ENCODE measurements at places on chromosomes 12 and 14. TPM values are rescaled to one million over a fixed set of nuclear protein-coding genes. Genes with fewer than 3 reads are reported as not detected.

The LTBR gene
- 1.0 TPM for total RNA-seq

The ACSM4 gene
- total RNA-seq = not detected

DNA sequence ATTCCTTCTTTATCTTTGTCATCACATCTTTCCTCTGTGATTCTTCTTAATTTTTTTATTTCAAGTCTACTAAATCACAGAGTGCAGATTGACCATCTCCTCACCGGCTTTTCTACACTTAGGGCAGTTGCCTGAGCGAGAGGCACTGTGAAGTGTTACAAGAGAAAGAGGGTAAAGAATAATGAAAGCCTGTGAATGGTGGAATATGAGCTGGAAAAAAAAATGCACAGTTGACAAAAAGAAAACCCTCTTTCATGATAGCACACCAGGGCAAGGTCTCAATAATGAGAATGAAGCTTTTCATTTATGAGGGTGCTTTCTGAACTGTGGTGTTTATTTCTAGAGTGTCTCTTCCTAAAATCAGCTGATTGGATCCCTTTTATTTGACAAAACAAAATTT is 106.2 kb upstream of the PDE3A start:
- no peak for DNase-seq

DNA sequence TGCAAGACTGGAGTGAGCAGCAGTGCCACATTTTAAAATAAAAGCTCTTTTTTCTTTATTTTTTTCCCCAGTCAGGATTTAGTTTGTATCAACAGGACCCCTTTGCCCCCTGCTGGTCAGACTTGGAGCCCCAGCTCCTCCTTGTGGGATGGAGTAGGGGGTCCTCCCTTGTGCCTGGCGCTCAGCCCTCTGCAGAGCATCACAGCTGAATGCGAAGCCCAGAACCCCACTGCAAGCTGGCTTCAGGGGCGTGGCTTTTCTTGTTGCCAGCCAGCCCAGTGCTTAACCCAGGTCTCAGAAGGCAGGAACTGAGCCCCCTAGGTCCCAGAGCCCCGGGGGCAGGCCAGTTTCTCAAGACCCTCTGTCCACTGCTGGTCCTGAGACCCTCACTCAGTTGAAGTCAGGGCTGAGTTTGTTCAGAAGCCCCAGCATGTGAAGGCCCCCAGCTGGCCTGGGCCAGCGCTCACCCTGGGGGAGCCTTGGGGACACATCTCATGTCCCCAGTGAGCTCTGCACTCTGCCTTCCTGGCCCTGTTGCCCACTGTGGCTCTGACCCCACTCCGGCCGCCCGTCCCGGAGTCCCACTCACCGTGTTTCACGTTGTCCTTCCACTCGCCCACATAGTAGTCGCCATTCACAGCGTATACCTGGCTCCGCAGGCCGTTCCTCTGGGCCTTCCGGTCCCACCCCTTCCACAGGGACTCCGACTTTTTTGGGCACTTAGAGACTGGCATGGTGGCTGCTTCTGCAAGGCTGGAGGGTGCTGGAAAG is 519 bp downstream of the MORN3 start:
- DNase-seq = peak; percentile 63

DNA sequence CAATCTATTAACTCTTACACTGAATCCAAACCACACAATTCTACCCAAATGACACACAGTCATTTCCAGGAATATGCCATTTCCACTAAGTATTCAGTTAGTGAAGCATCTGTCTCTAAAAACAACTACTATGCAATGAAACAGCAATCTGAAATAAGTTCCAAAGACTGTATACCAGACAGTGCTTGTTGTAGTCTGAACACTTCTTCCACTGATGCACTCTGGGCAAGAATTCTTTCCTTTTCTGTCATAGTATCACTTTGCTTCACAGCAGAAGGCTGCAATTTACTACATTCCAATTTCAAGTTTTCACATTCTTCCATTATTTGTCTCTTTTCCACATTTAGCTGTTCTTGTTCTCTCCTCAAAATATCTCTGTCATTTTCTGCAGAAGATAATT is 25.8 kb downstream of the TRIP11 start:
- DNase-seq = no peak

DNA sequence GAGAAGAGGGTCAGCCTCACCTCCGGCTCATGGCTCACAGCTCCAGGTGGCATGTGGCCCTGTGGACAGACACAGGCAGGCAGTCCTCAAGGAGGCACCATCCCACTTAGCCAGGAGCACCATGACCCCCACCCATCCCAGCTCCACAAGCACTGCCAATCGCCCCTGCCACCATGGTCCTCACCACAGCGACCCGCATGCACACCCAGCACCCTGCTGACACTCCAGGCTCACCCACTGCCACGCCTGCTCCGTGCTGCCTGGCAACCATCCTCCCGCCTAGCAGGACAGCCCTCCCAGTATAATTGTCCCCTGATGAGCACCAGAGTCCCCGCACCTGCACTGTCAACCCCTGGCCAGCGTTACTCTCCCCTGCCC is 50.9 kb downstream of the TRPV4 start:
- DNase-seq = no peak

- DNase-seq = no peak
Observed at GRCh38 chr14:65502676-65503124, 90.2 kb downstream of the FUT8 start.

- no peak for DNase-seq
Observed at GRCh38 chr14:68791078-68791901, 1.6 kb downstream of the ZFP36L1 start.

- DNase-seq = no peak
Observed at GRCh38 chr12:49881415-49882247, 22.1 kb downstream of the FAIM2 start.

DNA sequence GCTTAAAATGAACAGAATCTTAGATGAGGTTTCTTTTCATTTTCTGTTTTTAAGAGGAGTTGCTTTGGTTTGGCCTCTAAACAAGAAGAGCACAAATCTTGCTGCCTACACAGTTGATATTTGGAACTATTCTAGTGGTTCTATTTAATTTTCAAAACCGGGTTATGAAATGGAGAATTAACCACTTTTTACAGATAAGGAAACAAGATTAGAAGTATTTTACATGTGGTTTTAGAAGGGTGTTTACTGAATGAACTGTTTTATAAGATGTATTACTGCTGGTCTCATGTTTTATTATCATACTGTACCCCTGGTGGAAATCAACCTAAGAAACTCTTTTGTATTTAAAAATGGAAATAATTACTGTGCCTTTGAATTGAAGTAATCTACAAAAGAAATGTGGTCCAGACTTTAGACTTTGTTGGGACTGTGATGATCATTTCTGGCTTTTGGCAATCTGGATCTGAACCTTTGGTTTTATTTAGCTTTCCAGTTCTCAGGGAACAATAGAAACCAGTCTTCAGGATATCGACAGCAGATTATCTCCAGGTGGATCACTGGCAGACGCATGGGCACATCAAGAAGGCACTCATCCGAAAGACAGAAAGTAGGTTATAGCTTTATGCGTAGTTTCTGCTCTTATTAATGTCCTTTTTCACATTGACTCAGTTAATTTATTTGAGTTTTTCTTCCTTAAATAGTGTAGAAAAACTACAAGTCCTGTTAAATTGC is 43.2 kb downstream of the TBK1 start:
- DNase-seq = no peak

DNA sequence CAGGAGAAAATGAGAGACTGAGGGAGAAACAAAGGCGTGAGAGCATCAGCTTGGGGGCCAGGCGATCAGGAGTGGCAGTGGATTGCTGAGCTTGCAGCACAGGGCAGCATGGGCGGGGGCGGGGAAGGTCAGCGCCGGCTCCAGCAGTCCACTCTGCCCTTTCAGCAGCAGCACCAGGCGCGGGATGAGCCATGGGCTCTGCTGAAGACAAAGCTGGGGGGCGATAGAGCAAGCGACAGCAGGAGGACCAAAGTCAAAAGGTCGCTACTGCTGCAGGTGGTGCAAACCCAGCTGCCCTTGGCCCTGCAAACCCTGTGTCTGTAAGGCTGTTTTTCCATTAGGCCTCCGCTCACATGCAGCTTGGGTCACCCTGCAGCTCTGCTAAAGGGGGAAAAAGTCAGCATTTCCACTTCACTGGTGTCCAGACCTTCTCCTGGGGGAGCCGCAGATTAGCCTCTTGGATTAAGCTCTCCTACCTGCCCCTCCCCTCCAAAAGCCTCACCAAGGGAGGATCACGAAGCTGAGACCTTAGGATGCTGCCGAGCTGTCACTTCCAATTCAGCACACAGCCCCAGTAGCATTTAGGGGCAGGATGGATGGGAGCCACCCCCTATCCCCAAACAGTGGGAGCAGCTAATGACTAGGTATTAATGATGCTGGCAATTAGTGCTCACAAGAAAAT is 204.8 kb downstream of the DPF3 start:
- DNase-seq = no peak

GRCh38 chr14:55915456-55915855 is 202.8 kb upstream of the PELI2 start:
- DNase-seq = no peak

DNA sequence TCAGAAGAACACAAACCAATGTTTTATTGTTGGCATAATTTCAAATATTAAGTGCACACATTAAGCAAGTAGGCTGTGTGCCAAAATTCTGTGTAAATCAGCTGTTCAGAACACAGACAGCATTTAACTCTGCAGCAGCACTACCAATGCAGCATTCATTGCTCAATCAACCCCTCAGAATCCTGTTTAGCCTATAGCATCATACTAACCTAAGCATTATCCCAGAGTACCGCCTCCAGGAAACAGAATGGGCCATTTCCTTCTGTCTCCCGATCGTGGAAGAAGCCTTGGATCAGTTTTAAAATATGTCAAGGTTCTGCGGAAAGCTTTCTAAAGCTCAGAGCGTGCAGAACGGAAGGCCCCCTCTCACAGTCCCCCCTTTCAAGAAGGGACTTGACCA is 3.3 kb downstream of the IL26 start:
- DNase-seq = no peak

- no peak for DNase-seq
Observed at GRCh38 chr14:51079085-51079484, 15.8 kb downstream of the TRIM9 start.

- DNase-seq = no peak
Observed at GRCh38 chr14:52124791-52125684, 56.2 kb upstream of the NID2 start.

GRCh38 chr12:130218682-130219081 is 56.4 kb downstream of the FZD10 start:
- DNase-seq = no peak

DNA sequence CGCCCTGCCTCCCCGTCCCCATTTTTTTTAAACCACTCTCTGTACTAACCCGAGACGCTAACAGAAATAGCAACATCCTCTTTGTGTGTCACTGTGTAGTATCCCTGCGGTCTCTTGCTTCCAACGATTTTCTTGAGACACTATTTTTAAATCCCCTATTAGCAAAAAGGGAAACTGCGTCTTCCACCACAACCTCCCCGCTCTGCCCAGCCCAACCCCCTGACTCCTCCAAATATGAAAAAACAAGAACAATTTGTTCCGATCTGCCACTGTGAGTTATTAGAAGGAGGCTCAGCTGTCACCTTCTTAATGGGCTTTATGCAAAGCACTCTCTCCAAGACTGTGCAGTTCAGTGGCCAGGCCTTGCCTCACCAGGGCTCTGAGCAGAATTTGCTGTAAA is 76.3 kb downstream of the MAP1LC3B2 start:
- no peak for DNase-seq

GRCh38 chr12:89307474-89308253 is 44.6 kb downstream of the DUSP6 start:
- no peak for DNase-seq

- no peak for DNase-seq
Observed at GRCh38 chr14:39641224-39641623, 209.0 kb upstream of the FBXO33 start.

Measured in activated T-cell treated with anti-CD3 and anti-CD28 coated beads, Interleukin-2, amount 50 U/mL, for 4 hours (primary cell).